ENCODE measurements at places on chromosomes 2 and 18.

DNA sequence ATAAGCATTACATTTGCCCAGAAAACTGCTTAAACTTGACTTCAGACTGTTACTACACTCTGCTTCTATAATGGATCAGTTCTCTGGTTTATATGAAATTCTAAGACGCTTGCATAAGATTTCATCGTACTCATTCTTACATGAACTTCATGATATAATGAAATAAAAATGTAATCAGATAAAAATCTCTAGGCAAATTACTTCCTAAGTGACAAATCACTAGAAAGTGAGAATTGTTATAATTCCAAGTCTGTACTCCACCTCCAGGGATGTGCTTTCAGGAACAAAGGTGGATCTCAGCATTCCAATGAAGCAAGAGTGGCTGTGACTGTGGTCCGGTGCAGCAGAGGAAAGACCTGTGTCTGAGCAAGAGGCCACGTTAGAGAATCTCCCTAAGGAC lies 226.2 kb downstream of the PIEZO2 start:
- no peak for DNase-seq

- DNase-seq: peak; percentile 43
Observed at GRCh38 chr2:157596992-157597681, 31.5 kb downstream of the ACVR1C start.

DNA sequence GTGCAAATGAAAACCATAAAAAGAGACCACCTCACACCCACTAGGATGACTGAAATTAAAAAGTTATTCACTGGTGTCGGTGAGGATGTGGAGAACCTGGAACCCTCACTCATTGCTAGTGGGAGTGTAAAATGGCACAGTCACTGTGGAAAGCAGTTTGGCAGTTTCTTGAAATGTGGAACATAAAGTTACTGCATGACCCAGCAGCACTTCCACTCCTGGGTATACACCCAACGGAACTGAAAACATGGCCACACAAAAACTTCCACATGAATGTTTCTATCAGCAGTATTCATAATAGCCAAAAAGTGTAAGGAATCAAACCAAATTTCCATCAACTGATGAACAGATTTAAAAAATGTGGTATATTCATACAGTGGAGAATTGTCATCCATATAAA lies 65.1 kb upstream of the SLC66A3 start:
- DNase-seq: no peak

DNA sequence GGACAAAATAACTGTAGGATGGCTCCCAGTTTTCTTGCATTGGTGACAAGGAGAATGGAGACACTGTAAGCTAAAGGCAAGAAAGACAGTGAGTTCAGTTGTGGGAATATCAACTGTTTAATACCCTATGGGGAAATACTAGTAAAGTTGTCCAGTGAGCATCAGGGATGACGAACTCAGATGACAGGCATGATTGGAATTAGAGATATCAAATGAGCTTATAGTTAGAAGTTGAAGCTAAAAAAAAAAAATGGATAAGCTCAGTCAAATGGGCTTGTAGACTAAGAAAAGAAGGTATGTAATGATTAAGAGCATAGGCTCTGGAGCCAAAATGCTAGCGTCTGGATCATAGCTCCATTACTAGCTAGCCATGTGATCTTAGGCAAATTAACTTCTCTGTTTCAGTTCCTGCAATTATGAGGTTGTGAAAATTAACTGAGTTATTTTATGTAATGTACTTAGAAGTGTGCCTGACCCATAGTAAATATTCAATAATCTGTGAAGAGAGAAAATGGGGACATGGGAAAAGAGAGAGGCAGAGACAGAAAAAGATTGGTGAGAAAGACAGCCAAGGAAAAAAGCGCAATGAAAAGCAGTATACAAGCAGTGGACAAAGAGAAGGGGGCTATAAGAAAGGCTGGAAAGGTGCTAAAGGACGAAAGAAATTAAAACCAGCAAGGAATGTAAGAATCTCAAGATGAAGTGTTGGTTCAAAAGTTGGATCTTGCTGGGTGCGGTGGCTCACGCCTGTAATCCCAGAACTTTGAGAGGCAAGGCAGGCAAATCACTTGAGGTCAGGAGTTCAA lies 95.7 kb upstream of the SLC39A10 start:
- no peak for DNase-seq

DNA sequence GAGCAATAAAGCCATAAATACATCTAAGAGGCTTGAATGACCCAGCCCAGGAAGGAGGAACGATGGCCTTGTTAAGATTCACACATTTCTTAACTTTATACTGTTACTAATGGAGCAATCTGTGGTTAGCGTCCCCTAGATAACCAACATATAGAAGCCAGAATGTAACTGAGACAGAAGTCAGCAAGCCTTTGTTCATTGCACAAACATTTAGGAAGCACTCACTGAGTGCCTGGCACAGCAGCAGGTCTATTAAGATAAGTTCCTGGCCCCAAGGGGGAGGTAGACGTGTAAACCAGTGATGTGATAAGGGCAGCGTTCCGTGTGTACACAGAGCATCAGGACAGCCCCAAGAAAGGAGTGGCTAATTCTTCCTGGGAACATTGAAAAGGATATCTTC lies 63.6 kb upstream of the ATL2 start:
- DNase-seq: no peak

GRCh38 chr2:230011617-230012016 lies 57.1 kb downstream of the SLC16A14 start:
- DNase-seq: no peak

GRCh38 chr2:80392441-80392840 lies 87.9 kb upstream of the LRRTM1 start:
- DNase-seq: no peak

DNA sequence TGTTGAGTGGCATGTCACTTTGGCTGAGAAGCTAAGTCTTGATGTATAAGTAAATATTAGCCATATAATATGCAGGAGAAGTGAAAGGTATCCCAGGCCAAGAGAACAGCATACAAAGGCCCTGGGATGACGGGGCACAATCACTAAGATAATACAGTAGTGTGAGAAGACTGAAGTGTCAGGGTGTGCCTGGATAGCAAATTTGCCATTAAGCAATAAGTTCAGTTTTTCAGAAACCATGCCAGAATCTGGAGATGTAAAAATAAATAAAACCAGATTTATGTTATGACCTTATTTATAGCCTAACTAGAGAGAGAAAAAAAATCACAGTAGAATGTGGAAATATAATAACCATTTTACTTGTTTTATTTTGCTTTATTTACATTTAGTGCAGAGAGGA lies 1858.7 kb upstream of the CELF4 start:
- DNase-seq: no peak

- no peak for DNase-seq
Observed at GRCh38 chr2:14690926-14691325, 58.4 kb downstream of the LRATD1 start.

- no peak for DNase-seq
Observed at GRCh38 chr2:46486436-46486835, 7.1 kb downstream of the TMEM247 start.

- no peak for DNase-seq
Observed at GRCh38 chr2:238523158-238524110, 96.7 kb downstream of the ASB1 start.

- peak; percentile 46 for DNase-seq
Observed at GRCh38 chr18:26307161-26307773, 81.0 kb downstream of the TAF4B start.

DNA sequence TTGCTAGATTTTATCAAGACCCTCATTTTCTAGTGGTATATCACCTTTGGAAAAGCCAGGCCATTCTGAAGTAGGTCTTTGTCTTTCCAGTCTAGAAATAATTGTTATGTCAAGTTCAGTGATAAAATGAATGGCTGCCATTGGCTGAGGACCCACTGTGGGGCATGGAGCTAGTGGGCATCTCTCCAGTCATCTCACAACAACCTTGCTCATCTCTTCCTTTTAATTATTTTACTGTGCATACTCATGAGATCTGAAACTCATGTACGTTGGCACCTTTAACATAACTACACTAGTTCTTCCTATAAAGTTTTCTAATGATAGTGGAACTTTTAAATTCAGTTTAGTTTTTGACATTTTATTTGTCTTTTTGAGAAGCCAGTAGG lies 240.9 kb downstream of the SLC8A1 start:
- no peak for DNase-seq

DNA sequence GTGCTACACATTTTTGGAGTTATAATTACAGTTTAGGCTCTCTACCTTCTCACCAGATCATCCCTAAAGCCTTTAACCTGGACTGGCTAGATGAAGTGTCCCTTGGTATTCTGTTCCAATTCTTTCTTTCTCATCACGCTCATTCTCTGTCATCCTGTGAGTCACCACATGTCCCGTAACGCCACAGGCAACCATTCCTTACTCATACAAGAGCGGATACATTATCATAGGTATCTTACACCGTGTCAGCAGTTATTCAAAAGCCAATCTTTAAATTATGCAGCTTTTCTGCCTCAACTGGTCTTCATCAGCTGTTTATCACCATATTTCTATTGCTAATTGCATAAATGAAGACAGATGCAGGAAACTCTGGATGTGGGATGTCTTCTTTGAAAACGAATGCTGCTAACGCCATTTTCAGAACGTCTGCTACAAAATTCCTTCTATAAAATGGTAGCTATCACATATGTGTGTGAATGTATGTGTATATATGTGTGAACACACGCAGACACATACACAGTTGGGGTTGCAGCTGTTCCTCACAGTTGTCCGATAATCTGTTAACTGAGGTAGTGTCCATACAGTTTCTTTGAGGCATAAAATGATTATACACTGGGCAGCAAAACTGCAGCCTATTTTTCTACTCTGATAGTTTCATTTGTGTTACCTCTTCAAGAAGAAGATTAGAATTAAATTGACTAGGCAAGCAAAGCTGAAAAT lies 47.9 kb downstream of the EML6 start:
- DNase-seq: no peak

- no peak for DNase-seq
Observed at GRCh38 chr2:223102040-223102400, 50.0 kb downstream of the KCNE4 start.

DNA sequence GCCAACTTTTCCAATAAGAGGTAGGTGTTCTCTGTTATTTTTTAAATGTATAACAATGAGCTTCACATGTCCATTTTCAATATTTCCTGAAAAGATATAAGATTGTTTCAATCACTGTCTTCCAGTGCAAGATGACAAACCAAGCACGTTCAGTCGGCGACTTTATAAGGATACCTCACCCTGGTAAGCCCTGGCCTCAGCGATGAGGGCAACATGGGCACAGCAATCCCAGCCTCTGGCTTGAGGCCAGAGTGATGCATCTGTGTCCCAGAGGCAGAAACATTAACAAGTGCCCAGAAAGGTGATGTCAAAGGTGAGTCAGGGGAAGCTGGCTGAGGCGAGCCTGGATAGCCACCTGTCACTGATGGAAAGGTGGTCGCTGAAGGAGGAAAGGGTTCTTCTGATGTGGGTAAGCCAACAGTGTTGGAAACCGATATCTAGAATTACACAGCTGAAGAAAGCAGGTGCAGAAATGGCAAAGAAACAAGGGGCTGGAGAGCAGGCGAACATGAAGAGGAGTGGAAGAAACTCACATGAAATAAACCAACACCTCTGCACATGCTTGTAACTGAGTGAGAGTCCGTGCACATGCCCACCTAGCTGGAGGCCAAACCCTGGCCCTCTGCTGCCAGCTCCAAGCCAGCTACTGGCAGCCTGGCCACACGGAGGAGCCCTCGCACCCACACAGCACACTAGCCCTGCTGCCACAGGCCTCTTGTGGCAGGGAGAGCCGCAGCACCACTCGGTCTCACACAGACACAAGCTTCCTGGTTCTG lies 65.5 kb downstream of the FBXO15 start:
- no peak for DNase-seq

- DNase-seq: no peak
Observed at GRCh38 chr2:207255565-207256470, 90.1 kb upstream of the KLF7 start.

DNA sequence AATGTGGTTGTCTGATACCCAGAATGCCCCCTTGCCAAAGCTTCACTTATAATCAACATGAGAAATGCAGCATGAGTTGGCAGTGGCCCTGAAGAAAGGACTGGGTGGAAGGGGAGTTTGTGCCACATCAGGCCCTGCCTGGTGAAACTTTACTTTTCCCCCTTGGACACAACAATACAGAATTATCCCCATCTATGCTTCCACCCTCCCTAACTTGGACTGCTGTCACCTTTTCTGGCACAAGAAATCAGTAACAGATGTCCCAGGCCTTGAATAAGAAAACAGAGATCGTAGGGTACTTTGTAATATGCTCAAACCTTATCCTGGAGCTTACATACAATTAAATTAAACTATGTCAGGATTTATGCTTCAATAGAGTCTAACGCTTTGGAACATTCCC lies 128.9 kb upstream of the SATB2 start:
- no peak for DNase-seq

GRCh38 chr2:227939271-227940027 lies 68.0 kb downstream of the DAW1 start:
- DNase-seq: no peak

DNA sequence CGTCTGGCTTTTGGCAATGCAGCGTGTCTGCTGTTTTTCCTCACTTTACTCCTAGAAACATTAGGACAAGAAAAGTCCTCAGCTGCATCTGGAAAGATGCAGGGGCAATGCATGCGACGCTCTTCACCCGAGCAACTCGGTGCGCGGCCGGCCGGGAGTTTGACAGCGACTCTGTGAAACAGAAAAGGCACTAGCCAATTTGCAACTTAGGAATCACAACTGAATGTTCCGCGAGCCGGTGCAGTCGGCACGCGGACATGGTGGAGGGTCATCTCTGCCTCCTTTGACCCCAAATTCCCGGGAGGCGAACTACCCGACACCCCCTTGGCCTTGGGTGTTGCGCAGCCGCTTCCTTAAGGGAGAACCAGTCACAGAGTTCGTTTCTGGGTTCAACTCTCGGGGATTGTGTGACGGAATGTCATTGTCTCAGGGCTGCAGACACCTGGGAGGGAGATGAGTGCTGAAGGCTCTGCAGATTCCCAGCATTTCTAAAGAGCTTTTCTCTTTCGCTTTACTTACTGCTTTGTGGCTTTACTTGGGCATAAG lies 9.8 kb downstream of the NR4A2 start:
- DNase-seq: no peak

- no peak for DNase-seq
Observed at GRCh38 chr2:25103287-25103871, 61.5 kb downstream of the EFR3B start.

GRCh38 chr2:123670286-123670685 lies 354.8 kb upstream of the CNTNAP5 start:
- DNase-seq: no peak

DNA sequence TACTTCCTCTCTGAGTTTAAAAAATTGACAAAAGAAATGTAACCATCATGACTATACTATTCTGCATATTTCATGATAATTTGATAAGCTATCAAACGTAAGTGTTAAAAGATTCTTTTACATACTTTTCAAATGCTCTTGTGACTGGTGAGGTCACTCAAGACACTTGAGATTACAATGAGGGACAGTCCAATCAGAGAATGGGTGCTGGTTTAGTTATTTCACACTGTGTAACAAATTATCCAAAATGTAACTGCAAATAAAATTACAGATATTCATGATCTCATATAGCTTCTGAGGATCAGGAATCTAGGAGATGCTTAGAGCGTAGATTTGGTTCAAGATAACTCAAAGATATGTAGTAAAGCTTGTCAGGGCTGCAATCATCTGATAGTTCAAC lies 4.4 kb upstream of the GTF2A1L start:
- DNase-seq: no peak

- DNase-seq: peak; percentile 35
Observed at GRCh38 chr18:79613186-79613931, 66.2 kb upstream of the CTDP1 start.

- no peak for DNase-seq
Observed at GRCh38 chr2:199509403-199509802, 51.7 kb upstream of the SATB2 start.

- no peak for DNase-seq
Observed at GRCh38 chr18:55355223-55355622, 232.8 kb downstream of the TCF4 start.

All from right forelimb (tissue), 1 donor.